Fibroblast of skin of abdomen (primary cell): ENCODE measurements at places on chromosomes 2 and 18.

DNA sequence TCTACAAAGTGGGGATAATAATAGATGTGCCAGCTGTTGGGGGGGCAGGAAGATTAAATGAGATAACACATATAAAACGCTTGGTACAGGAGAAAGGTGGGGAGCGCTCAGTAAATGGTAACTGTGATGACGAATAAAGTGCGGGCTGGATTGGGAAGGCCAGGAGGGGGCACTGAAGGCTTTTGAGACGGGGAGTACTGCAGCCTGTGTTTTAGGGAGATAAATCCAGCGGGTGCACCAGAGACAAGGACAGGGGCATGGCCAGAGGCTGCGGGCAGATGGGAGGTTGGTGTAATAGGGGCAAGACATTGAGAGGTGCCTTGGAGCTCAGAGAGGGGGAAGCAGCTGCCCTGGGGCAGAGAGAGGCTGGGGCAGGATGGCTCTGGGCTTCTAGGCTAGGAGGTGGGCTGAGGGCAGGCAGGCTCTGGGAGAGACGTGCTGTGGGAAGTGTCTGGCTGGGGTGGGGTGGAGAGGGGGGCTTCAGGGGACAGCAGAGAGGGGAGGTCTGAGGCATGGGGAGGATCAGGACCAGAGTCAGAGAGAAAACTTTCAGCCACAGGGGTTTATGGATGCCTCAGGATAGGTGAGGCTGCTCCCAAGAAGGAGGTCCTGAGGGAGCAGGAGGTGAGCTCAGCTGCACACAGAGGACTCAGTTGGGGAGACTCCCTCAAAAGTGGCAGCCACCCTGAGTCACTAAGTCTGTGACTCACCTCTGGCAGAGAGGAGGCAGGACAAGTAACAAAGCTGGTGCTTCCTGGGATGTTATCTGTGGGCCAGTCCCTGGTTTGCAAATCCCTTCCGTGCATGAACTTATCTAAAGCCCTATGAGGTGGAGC lies 18.8 kb downstream of the TEX44 start:
- peak; percentile 56 for DNase-seq

- DNase-seq: no peak
Measured at GRCh38 chr2:20590704-20591515, 60.0 kb downstream of the HS1BP3 start.

DNA sequence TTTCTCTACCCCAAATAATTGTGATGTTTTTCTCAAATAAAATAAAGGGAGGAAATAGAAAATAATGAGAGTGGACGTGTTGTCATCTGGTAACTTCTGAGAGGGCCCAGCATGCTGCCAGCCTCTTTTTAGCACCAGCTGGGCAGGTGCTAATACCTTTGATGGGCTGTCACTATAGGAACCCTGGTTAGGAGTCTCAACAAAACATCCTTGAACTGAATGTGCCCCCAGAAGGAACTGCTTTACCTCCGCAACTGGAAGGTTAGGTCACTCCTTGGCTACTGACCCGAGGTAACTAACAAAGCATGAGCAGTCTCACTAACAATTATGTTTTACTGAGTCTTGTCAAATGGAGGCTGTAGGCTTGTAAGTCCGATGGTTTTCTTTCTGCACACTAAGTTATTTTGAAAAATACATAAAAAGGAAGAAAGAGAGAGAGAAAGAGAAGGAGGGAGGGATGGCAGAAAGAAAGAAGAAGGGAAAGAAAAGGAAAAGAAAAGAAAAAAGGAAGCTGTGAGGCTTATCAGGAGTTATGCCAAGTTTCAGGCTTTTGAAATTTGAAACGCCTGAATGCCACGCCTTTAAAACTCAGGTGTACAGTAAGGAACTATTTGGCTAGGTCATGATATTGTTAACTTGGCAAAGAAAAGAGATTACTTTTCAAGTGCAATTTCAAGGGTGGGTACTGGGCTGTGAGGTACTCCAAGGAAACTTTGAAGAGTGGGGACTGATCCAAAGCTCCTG lies 91.0 kb downstream of the TGIF1 start:
- no peak for DNase-seq

GRCh38 chr2:240810621-240811020 lies 9.4 kb downstream of the KIF1A start:
- no peak for DNase-seq

DNA sequence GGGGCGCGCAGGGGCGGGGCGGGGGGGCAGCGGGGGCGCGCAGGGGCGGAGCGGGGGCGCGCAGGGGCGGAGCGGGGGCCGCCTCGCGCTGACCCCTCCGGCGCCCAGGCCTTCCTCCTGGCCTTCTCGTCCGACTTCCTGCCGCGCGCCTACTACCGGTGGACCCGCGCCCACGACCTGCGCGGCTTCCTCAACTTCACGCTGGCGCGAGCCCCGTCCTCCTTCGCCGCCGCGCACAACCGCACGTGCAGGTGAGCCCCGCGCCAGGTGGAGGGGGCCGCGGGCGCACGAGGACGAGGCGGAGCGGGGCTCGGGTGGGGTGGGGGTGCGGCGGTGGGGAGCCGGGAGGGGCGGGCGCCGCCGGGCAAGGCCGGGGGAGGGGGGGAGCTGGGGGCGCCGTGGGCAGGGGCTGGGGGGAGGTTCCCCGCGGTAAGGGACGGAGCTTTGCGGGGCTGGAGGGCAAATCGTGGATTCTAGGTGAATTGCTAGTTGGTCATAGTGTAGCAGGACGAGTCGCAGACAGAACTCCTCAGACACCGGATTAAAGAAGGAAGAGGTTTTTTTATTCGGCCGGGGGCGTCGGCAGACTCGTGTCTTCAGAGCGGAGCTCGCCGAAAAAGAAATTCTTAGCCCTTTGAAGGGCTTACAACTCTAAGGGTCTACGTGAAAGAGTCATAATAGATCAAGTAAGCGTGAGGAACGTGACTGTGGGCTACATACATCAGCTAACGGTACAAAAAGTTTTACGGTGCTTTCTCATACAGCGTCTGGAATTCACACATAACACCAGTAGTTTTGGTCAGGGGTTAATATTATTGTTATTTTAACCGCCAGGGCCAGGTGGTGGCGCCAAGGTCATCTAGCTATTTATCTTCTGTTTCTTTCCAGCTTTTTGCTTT lies 29.9 kb downstream of the ANO7 start:
- DNase-seq: peak; percentile 25

- DNase-seq: peak; percentile 23
Measured at GRCh38 chr2:69603146-69603743, 40.3 kb downstream of the AAK1 start.

DNA sequence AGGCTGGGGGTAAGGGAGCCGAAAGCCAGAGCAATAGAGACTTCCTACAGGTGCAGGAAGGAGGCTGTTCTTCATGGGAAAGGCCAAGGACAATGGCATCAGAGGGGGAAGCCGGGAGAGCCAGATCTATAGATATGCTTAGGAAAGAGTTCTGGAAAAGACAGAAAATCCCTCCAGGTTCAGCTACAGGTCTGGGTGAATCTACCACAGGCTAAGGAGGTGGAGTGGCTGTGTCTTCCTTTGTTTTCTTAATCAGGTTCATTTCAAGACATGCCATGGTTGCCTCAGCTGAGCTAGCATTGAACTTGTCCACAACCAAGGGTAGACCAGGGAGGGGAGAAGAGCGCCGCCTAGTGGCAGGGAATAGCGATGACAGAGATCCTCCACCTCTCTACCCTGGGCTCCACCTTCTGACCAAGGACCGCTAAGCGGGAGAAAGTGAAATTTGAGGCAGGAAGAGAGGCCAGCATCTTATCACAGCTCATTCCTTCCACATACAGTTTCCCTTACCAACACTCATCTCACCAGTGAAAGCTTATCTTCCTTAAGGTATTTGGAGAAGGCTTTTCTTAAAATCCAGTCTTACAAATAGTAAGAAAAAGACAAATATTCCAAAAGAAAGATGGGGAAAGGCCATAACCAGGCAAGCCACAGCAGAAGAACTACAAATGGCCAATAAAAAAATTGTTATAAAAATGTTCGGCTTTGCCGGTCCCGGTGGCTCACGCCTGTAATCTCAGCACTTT lies 74.2 kb downstream of the VIT start:
- DNase-seq: peak; percentile 36

DNA sequence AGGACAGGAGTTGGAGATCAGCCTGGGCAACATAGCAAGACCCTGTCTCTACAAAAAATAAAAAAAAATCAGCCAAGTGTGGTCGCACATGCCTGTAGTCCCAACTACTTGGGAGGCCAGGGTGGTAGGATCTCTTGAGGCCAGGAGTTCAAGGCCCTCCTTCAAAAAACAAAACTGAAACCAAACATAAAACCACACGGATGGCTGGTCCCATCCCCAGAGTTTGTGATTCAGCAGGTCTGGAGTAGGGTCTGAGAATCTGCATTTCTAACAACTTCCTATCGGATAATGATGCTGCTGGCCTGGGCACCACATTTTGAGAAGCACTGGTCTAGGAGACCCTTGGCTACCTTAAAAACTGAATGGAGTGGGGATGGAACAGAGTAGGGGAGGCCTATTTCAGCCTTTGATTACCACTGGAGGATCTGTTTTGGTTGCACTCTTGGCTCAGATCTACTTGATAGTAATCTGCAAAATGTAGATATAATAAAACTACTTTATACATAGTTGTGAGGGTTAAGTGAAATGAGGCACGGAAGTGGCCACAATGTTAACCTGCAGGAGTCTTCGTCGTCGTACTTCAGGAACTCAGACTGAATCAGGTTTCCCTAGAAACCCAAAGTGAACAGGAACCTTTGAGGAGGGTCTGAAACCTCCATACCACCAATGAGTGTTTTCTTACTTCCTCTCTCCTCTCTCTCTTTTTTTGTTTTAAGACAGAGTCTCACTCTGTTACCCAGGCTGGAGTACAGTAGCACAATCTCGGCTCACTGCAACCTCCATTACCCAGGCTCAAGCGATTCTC lies 25.5 kb upstream of the NFE2L2 start:
- no peak for DNase-seq

- no peak for DNase-seq
Measured at GRCh38 chr18:58496231-58496630, 132.7 kb downstream of the ALPK2 start.

DNA sequence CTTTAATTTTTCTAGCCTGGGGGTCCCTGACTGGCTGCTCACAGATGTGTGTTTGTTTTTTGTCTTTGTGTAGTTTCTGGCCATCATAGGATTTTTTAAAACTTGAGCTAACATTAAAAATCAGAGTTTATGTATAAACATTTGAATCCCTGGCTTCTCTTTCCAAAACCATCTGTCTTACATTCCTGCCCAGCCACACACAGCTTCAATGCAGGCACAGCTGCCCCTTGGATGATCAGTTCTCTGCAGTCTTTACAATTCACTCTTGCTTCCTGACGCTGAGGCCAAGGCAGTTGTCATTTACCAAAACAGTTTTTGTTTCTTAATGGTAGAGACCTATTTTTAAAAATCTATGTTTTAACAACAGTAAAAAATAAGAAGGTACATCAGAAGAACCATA lies 169.2 kb upstream of the LRRTM1 start:
- peak; percentile 35 for DNase-seq

DNA sequence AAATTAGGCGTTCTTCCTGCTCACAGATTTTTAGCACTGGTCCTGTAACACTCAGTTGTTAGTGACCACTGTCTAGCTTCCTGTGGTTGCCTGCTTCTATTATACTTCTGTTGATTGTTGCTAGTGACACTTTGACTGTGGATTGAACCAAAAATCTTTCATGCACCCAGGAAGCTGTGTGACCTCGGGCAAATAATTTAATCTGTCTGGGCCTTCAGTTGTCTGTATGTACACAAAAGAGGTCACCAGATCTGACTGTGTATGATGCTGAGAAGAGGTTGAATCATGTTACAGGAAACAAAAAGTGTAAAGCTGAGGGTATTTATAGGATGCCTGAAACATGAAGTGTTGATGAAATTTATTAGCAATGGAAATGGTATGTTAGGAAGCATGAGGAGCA lies 12.7 kb downstream of the ICOS start:
- DNase-seq: peak; percentile 29

- DNase-seq: peak; percentile 44
Measured at GRCh38 chr18:28269750-28270149, 92.8 kb upstream of the CDH2 start.

GRCh38 chr2:114222344-114222743 lies 220.1 kb upstream of the DPP10 start:
- no peak for DNase-seq

DNA sequence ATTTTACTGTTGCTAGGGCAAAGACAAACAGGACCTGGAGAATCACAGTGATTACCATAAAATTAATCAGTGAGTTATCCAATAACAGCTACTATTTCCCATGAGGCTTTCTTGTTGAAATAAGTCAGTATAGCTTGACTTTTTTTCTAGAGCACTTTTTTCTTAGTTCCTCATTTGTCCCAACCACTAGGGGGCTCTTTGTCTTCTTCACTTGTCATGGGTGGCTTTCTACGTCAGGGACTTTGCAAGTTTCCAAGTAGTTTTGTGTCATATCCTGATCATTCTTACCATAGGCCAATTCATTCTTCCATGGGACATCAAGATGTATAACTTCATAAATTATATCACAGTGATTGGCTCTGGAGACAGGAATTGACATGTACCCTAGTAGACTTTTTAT lies 1019.6 kb upstream of the PIK3C3 start:
- no peak for DNase-seq

GRCh38 chr2:96870626-96871255 lies 861 bp upstream of the SEMA4C start:
- DNase-seq: no peak

- peak; percentile 39 for DNase-seq
Measured at GRCh38 chr2:134207589-134208209, 46.2 kb upstream of the MGAT5 start.

- DNase-seq: no peak
Measured at GRCh38 chr2:221310730-221311129, 261.4 kb downstream of the EPHA4 start.

- DNase-seq: peak; percentile 9
Measured at GRCh38 chr18:7856733-7857132, 289.6 kb downstream of the PTPRM start.

DNA sequence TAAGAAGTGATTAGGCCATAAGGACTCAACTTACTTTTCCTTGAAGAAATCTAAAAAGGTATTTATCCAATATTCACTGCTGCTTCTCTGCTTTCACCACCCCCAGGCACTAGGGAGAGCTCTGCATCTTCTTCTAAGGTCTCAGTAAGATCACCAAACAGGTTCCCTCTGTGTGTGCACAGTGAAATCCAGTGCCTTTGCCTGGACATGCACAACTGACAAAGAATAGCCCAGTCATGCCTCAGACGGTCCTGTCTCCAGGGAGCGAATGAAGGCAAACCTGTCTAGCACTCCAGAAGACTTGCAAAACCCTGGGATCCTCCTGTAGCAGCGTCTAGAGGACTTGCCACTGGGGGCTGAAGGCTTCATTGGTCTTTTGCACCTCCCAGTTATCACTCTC lies 344.5 kb upstream of the LRATD1 start:
- no peak for DNase-seq

- DNase-seq: peak; percentile 33
Measured at GRCh38 chr2:84631047-84631446, 114.7 kb downstream of the DNAH6 start.

DNA sequence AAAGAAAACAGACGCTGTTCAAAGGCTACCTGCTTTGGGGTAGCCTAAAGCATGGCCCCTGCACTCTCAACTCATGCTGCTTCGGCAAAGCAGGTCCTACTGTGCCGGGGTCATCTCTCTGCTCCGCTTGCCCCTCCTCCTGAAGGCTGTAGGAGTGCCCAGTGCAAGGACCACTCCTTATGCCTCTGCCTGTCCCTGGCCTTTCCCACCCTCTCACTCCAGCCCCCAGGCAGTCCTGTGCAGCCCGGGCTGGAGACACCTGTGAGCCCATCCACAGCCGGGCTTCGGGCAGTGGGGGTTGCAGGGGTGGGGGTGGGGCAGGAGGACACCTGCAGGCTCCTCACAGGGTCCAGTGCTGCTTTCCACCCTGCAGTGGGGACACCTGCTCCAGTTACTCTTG lies 69.1 kb downstream of the ACKR3 start:
- DNase-seq: no peak

- no peak for DNase-seq
Measured at GRCh38 chr2:19106376-19106775, 252.0 kb downstream of the OSR1 start.

GRCh38 chr2:127614731-127615130 lies 31.2 kb upstream of the GPR17 start:
- DNase-seq: peak; percentile 34
